Stimulated activated CD8-positive, alpha-beta memory T cell treated with anti-CD3 and anti-CD28 coated beads, Interleukin-4, amount 100 ng/mL, for 4 hours (primary cell): ENCODE measurements at places on chromosomes 2 and 18.
A peak's percentile ranks its signal among the peaks of the same experiment; 100 is the strongest.

GRCh38 chr2:45024600-45025291 lies 15.5 kb upstream of the SIX2 start:
- DNase-seq = no peak

DNA sequence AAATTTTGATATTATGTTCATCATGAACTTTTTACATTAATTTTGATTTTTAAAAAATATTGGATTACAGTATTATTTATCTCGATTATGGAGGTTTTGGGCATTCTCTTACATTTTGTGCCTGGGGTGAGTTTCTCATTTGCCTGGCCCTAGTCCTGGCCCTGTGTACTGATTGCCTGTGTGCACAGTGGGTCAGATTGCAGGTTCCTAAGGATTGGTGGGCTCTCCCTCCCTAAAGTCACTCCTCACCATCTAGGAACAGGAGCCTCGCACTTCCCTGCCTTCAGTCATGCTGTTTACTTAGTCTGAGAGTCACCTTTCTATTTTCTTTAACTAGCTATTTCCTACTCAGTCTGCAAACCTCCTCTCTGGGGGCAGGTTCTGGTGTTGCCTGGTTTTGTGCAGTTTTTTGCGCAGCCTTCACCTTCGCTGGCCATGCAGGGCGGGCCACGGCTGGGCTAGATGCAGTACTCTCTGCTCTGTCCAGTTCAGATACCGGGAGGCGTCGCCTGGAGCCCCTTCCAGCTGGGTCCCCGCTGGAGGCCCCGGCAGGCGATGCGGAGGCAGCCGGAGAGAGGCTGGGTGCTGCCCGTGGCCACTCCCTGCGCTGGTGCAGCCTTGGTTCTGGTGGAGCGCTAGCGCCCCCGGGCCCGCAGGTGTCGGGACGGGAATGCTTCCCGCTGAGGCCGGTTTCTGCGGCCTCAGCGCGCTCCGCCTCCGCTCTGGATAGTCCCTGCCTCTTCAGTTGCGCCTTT lies 23.3 kb upstream of the MC5R start:
- no peak for DNase-seq

GRCh38 chr18:8601277-8602032 lies 7.8 kb upstream of the RAB12 start:
- DNase-seq = no peak

DNA sequence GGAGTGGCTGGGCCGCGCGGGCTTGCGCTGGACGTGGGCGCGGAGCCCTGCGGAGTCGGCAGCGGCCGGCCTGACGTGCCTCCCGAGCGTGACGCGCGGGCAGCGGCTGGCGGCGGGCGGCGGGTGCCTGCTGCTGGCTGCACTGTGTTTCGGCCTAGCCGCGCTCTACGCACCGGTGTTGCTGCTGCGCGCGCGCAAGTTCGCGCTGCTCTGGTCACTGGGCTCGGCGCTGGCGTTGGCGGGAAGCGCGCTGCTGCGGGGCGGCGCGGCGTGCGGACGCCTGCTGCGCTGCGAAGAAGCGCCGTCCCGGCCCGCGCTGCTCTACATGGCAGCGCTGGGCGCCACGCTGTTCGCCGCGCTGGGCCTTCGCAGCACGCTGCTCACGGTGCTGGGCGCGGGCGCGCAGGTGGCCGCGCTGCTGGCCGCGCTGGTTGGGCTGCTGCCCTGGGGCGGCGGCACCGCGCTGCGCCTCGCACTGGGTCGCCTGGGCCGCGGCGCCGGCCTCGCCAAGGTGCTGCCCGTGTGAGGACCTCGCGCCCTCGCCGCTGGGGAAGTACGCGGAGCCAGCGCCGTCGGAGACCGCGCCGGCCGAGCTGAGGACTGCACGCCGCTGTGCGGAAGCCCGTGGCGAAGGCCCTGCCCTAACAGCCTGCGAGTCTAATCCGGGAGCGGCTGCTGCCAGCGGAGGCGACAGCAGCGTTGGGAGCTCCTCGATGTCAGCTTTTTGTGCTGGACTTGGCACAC lies 526 bp downstream of the SFT2D3 start:
- peak; percentile 44 for DNase-seq

- DNase-seq = no peak
Observed at GRCh38 chr2:163731735-163732134, 4.1 kb downstream of the FIGN start.

GRCh38 chr2:105731511-105731910 lies 13.2 kb upstream of the NCK2 start:
- no peak for DNase-seq

GRCh38 chr18:10476338-10476791 lies 21.9 kb downstream of the APCDD1 start:
- no peak for DNase-seq
